NCI-H187 treated with DMSO at 0.1 percent for 48 hours (cell line): ENCODE measurements at places on chromosomes 2 and 18.

DNA sequence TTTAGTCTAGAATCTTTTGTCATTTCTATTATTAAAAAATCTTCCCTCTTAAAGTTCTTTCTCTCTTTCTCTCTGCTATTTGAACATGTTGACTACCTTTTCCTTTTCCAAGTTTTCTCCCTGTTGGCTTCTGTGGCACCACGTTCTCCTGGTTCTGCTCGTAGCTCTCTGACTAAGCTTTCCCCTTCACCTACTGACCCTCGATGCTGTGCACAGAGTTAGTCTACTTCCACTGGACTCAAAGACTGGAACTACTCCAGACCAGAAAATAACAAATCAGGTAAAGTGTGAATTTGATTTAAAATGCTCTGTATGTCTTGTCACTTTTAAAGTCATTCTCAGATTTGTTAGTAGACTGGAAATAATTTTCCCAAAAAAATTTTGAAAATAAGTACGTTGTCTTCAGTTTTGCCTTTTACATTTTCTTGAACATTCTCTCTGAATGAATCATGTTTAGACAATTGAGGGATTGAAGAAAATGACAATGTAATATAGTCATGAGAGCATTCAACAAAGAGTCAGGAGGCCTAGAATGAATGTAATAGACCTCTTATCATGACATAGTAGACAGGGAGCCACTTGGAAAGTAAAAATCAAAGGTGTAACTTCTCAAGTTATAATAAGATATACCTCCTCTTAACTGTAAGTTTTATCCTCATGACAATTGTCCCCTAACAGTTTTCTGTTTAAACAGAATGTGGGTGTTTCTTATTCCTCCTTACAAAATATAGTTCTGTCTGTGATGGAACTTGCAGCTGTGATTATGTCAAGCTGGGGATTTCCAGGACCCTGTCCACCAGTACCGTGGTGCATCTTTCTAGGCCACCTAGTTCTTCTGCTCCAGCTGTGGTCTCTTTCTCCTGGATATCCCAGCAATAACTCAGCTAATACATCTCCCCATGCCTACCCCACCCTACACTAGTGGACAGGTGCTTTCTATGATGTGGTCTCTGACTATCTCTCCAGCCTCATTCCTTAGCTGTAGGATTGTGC lies 25.5 kb downstream of the ITPRID2 start:
- no peak for DNase-seq

DNA sequence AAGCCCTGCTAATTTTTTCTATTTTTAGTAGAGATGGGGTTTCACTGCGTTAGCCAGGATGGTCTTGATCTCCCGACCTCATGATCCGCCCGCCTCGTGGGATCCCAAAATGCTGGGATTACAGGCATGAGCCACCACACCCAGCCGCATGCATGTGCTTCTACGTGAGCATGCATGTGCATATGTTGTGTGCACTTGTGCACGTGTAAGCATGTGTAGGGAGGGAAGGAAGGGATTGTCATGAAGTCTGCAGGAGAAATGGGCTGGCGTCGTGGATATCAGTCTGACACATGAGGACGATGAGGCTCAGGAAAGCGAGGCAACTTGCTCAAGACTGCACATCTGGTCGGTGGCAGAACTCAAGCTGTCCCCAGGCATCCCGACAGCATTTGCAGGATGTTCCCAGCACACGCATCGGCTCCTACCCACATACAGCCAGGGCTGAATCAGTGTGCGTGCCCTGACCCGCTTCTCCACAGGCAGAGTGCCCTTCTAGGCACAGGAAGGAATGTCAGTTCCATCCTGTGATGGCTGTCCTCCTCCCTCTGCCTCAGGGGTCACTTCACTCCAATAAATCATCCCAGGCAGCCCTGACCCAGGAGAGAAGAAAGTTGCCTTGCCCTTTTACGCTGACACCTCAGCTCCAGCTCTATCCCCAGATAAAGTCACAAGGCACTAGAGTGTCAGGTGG lies 49.9 kb upstream of the SLC14A2 start:
- no peak for DNase-seq

DNA sequence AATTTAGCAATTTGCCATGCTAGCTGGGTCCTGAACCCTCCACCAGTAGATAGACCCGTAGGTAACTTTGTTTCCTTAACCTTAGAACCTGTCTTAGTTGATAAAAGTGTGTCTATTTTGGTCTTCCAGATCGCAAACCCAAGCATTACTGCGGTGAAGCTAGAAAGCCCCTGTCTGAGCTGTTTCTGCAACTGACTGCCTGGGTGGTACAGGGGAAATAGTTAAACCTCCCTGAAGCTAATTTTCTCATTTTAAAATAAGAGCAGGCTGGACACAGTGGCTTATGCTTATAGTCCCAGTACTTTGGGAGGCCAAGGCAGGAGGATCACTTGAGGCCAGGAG lies 101.7 kb upstream of the MSH2 start:
- no peak for DNase-seq

GRCh38 chr2:109402180-109402579 lies 211.6 kb downstream of the SEPTIN10 start:
- DNase-seq: no peak
